ENCODE measurements at places on chromosomes 7 and 10.

GRCh38 chr10:101895781-101896180 is 52.2 kb upstream of the KCNIP2 start:
- DNase-seq: no peak

GRCh38 chr10:28857164-28857563 is 179.8 kb downstream of the BAMBI start:
- DNase-seq: no peak

- DNase-seq: no peak
Measured at GRCh38 chr7:133963629-133964028, 163.5 kb upstream of the LRGUK start.

- no peak for DNase-seq
Measured at GRCh38 chr7:123352973-123353372, 153.2 kb upstream of the SLC13A1 start.

All from stimulated activated CD4-positive, alpha-beta T cell treated with anti-CD3 and anti-CD28 coated beads, Interleukin-2, amount 100 ng/mL, for 48 hours (primary cell).